ENCODE measurements at places on chromosomes 2 and 18.

- no peak for DNase-seq
Measured at GRCh38 chr2:3635171-3635974, 22.6 kb upstream of the ALLC start.

DNA sequence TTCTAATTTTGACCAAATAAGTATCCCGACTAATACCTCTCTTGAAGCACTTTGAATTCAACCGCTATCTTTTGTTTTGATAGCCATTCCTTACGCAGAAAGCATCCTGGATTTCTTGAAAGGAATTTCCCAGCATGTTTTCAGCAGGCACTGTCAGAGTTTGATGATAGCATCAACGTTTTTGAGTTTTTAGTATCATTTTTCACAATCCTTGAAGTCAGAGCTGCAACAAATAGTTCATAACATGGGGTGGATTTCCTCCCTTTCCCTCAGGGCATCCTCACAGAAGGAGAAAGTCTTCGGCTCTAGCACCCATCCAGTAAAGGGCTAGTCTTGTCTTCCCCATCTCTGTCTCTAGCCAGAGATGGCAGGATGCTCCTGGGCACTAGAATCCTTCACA lies 46.2 kb downstream of the ANKRD44 start:
- no peak for DNase-seq

DNA sequence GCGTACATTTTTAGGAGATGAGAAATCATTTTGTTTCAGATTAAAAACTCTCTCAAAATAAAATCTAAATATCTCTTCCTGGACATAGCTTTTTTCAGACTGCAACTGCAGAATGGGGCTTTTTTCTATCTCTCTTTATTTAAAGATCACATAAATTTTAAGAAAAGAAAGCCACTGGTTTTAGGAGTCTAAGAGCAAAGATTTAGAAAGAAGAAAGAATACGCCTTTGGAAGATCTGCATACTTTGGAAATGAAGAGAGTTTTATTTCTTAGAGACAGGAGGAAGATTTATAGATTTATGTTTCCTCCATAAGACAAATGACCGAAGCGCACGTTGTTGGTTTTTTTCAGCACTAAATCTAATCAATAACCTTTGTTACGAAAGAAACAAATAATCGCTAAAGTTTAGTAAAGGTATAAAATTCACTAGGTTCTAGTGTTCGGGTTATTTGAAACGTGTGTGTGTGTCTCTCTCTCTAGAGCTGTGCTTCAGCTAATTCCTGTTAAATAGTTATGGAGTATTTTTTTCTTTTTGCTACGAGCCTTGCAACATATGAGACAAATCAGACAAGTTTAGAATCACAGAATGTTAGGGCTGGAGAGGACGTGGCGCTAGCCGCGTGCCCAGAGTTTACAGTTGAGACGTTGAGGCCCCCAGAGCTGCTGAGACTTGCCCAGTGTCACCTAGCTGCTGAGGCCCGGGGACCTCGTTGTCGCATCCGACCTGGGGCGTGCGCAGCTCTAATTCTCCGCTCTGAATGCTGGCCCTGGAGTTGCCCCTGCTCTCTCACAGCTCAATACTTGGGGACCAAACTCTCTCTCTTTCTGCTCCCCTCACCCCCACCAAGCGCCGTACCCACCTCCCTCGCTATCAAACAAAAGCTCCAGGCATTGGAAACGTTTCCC lies 69.9 kb downstream of the CTAGE1 start:
- DNase-seq, result no peak

- no peak for DNase-seq
Measured at GRCh38 chr2:7348761-7349160, 431.5 kb downstream of the RNF144A start.

DNA sequence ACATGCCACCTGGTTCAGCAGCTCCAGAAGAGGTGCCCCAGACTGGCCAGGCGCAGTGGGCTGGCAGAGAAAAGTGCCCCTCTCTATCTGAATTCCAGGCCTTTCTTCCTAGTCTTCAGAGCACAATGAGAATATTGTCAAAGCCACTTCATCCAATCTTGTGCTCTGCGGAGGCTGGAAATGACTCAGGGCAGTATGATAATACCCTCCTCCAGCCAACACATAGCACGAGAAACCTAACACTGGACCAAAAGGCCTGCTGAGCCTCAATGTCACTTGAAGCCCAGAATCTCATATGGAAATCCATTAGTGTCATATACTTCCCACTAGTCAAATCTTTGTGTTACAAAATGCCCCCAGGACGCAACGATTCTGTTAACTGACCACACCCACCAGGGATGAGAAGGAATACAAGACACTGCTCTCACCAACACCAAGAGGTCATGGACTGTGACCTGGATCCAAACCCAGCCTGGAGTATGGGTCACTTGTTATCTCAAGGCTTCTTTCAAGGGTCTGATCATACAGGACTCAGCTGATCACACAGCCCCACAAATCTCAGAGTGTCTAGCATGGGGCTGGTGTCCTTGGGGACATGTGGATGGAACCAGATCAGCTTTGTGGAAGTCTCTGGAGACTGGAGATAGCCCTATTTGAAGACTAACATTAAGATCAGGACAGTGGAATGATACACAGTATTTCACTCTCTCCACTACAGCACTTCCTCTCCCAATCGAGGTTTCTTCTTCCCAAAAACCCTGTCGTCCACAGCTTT lies 10.1 kb downstream of the KIF3C start:
- DNase-seq, result no peak

DNA sequence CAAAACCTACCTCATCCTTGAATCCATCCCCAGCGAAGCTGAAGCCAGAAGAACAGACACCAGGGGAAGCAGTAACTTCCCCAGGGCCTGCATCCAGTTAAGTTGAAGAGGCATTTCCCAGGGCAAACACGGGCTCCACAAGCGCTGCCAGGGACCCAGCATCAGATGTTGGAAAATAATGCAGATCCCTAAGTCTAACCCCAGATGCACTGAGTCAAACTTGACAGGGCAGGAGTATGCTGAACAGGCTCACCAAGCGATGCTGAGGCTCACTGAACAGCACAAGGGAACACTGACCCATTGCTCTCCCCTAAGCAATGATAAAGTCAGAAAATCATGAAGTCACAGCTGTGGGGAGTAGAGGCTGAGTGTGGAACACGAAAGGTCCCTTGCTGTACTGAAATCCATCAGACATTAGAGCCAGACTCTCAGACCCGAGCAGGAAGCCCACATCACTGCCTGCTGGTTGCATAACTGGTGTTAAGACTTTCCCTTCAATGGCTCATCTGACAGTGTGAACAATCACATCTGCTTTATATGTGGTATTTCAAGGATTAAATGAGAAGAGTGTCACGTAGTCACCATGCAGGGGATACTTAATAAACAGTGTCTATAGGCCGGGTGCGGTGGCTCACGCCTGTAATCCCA lies 36.2 kb downstream of the TNS1 start:
- no peak for DNase-seq

DNA sequence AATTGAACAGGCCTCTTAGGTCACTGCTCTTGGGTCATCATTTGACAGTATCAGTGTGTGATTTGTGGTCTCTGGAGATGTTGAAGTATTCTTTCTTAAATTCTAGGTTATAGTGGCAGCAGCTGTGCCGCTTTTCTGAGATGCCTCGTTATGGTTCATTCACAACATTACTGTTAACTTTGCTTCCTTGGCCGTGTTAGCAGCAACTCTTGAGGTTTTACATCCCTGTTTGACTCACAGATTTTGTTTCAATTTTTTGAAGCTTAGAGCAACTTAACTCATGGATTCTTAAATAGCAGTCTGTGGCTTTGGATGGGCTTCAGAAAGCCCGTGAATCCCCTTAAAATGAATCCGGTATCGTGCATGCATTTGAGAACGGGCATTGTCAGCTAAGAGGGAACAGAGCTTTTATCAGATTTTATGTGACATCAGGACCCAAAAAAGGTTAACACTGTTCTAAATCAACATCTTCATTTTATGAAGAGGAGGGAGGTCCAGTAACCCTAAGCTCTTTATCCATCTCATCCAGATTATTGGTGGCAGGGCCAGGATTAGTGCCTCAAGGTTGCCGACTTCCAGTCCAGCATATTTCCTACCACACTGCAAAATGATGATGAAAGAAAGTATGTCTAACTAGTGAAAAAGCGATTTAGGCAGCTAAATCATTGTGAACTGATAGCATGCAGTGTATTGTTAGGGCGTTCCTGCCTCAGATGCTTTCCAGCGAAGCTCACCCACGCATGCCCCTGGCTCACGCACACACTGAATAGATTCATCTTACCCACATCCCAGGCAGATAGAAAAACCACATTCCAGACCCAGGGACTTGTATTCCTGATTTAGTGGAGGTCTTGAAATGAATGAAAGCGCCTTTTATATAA lies 5.1 kb downstream of the TRIB2 start:
- no peak for DNase-seq

DNA sequence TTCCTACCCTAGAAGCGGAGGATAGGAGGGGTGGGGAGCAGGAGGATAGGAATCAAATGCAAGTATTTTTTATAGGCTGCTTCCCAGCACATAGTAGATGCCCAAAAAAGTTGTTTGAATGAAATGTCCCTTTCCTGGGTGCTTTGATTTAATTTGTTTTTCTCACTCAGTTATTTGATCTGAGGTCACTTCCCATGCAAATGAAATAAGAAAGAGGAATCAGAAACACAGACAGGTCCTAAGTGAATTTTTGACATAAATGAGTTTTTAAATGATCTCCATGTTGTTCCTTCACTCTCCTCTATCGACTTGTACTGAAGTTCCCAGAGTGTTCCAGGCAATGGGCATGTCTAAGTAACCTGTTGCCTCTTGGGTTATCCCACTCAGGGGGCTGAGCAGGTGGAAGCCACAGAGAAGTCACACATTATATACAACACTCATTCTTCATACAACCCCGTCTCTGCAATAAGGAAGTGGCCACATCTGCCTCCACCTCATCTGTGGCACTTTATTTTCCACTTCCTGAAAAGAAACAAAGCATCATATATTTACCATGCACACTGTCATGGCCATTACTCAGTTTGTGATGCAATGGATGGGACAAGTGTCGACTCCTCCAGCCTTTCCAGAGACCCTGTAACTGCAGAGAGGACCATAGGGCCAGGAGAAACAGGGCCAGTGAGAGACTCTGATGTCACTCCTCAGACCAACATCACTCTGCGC lies 81.9 kb upstream of the ZNF397 start:
- DNase-seq, result peak; percentile 61

GRCh38 chr2:83817511-83817910 lies 641.6 kb downstream of the SUCLG1 start:
- peak; percentile 6 for DNase-seq

GRCh38 chr18:58010265-58010664 lies 33.8 kb upstream of the NEDD4L start:
- no peak for DNase-seq

- no peak for DNase-seq
Measured at GRCh38 chr2:144430722-144431391, 89.1 kb downstream of the ZEB2 start.

DNA sequence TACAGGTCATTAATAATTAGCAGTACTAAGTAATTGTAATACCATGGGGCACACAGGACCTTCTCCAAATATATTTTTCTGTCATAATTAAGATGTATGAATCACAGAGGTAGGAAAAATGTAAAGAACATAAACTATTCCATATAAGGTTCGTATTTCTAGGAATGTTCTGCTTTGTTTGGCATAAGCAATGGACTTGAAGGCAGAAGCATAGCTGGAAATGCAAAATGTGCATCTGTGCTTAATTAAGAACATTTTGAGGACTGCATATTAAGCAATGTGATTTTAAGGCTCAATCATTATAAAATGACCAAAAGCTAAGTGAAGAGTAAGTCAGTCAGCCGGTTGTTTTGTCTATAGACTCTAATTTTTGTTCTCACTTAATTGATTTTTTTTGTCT lies 123.2 kb downstream of the RBM43 start:
- no peak for DNase-seq

- no peak for DNase-seq
Measured at GRCh38 chr2:79849949-79850348, 337.1 kb downstream of the CTNNA2 start.

DNA sequence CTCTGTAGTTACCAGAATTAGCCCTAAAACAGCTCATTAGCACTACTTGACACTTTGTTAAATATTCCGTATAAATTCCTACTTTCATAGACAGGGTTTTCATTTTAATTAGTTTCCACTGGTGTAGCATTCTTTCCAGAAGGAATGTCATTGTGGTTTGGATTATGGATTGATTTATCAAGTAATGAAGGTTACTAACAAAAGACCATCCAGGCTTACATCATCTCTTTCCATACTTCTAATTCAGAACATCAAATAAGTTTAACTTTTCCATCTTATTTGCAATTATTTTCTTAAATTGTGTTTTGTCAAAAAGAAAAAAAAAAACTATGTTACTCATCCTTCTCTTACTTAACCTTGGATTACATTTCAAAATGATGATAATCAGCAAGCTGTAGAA lies 231.8 kb upstream of the SPOPL start:
- no peak for DNase-seq

- DNase-seq, result no peak
Measured at GRCh38 chr18:6881034-6881820, 151.7 kb downstream of the ARHGAP28 start.

GRCh38 chr2:9463698-9464034 lies 10.7 kb upstream of the IAH1 start:
- peak; percentile 16 for DNase-seq

GRCh38 chr18:23828426-23828825 lies 139.2 kb downstream of the LAMA3 start:
- DNase-seq, result peak; percentile 45

DNA sequence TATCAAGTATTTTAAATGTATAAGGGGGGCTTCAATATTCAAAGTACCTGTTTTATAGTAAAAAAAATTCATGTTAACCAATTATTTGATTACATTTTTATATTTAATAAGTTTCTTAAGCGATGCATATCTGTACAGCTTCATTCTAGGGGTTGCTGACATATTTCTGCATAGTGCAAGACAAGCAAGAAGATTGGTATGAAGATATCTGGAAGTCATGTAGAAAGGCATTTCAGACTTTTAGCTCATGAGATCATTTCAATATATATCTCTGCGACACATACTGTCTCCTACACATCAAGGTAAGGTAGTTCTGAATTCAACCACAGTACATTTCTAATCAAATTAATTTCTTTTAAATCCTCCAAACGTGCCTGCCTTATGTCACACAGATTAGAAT lies 73.1 kb downstream of the MEMO1 start:
- DNase-seq, result no peak

DNA sequence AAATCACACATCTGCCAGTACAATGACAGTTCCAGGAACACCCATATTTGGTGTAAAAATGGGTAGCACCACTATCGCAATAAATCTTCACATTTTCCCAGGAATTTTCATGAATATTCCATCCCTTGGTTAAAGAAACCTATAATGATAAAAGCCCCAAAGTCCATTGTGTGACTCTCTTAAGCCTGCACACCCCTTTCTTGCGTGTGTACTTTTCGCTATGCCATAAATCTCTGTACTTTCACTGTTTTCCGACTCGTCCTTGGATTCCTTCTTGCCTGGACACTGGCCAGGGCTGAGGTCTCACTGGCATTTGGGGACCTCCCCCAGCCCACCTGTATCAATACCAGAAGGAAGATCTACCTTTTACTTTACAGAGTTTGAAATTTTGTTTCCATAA lies 172.3 kb downstream of the RNF152 start:
- DNase-seq, result no peak

All from inflammatory macrophage treated with lipopolysaccharide for 1 hour (primary cell).